ENCODE measurements at places on chromosomes 5 and 9.

GRCh38 chr9:86649913-86650312 lies 295.7 kb upstream of the TUT7 start:
- DNase-seq, result no peak

GRCh38 chr5:79077680-79078365 lies 8.3 kb downstream of the BHMT2 start:
- DNase-seq, result no peak

DNA sequence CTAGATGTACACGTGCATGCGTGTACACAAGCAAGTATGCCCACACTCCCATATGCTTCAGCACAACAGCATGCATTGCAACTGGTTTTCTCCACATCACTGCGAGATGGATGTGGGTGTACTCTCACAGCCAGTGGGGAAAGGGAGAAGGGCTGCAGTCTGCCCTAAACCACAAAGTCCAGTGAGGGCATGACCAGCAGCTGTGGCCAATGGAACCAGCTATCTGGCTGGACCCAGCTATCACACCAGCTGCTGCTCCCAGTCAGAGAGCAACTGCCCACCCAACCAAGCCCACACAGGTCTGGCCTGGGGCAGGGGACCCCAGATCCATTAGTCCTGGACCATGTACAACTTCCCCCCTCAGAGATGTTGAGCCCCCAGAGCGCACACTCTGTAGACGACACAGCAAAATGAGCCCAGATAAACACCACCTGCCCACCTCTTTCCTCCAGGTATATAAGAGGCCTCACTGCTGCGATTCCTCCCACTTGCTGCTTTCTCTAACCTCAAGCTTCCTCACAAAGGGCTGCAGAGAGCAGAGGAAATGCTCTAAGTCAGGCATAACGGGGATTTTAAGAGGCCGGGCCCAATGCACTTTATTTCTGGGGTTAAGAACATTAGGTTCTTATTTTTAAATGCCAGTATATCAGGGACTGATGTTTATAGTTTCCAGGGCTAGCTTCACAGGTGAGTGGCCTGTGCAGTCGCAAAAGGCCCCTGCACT lies 39.0 kb downstream of the SHB start:
- DNase-seq, result no peak

GRCh38 chr5:132445930-132446329 lies 44.6 kb downstream of the IRF1 start:
- no peak for DNase-seq

DNA sequence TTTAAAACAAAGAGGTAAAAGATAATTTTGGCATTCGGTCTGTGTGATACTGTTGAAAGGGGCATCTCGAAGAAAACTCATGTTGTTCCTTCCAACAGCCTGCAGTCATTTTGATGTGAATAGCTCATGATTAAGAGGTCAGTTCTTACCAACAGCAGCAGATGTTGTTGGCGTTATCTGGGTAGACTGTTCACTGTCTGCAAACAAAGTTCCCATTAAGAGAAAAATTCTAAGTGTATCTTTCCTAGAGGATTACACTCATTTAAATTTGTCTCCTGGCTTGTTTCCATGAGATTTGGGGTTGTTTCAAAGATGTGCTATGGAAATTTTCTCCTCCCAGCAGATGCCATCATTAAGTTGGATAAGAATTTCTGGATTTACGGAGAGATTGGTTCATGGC lies 138.2 kb upstream of the RORB start:
- DNase-seq, result no peak

DNA sequence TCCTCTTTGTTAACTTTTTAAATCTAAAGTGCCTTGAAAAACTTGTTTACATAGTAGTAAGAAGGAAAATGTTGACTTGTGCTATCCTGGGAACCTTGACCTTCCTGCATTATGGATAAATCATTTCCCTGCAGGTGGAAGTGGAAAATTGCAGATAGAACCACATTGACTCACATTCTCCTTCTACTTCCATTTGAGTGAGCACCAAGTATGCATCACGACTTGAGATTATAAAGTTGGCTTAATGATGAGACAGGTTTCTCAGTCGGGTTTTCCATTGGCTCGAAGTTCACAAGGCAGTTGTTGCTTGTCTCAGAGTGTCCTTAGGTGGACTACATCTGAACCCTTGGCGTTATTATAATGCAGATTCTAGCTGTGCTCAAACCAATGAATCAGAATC lies 39.9 kb downstream of the DOCK8 start:
- no peak for DNase-seq

DNA sequence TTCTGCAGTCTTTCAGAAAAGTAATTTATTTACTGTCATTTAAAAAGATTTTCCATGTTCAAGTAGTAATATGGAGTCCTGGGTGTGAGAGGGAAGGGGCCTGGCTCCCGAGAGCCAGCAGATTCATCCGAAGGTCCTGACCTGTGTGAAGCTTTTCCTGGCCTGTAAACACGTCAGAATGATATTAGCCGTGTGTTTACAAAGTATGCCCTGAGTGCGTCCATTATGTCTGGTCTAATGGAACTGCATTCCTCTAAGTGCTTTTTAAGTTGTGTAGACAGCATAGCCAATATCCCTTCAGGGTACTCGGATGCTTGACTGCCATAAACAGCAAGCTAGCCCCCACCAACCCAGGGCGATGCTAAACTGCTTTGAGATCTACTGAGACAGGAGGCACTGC lies 495.2 kb downstream of the AGTPBP1 start:
- no peak for DNase-seq

Data from skin of body (tissue), 3 donors.